Placental pericyte (primary cell): ENCODE measurements at places on chromosomes 2 and 18. TPM values are rescaled to one million over a fixed set of nuclear protein-coding genes. Genes with fewer than 3 reads are reported as not detected.

The PLGLB1 gene
- total RNA-seq: 1.0 TPM in 1 of 2 replicates, not detected in the other

The UGP2 gene
- total RNA-seq: 157 and 170 TPM in 2 replicates

The ATOH8 gene
- total RNA-seq: 3.6 and 10.9 TPM in 2 replicates

The CENPO gene
- total RNA-seq: 7.0 and 63.0 TPM in 2 replicates

The RBMS1 gene
- 93.9 and 123 TPM in 2 replicates for total RNA-seq
